A549 treated with GW870086 at 1 μM for 4 hours (cell line): ENCODE measurements at places on chromosomes 1 and 21. TPM values are rescaled to one million over a fixed set of nuclear protein-coding genes. Genes with fewer than 3 reads are reported as not detected.

GBP4 gene
- 0.02 to 0.05 TPM (median 0.02 TPM) in 3 of 5 replicates, not detected in the others for total RNA-seq

CALML6 gene
- 0.17 to 0.49 TPM (median 0.26 TPM) in 4 of 5 replicates, not detected in the other for total RNA-seq

MTARC1 gene
- total RNA-seq, result 7.9 to 9.4 TPM (median 8.5 TPM) in 5 replicates

AKT3 gene
- total RNA-seq, result 16.8 to 24.4 TPM (median 20.7 TPM) in 5 replicates

DNASE2B gene
- not detected in 5 replicates for total RNA-seq

AGTRAP gene
- 77.2 to 116 TPM (median 99.3 TPM) in 5 replicates for total RNA-seq

OR2T33 gene
- total RNA-seq, result not detected in 5 replicates

IVL gene
- 0.10 to 0.15 TPM (median 0.10 TPM) in 3 of 5 replicates, not detected in the others for total RNA-seq

SMCP gene
- total RNA-seq, result not detected in 5 replicates

SPTA1 gene
- not detected in 5 replicates for total RNA-seq
